ENCODE measurements at places on chromosomes 4 and X. TPM values are rescaled to one million over a fixed set of nuclear protein-coding genes. Genes with fewer than 3 reads are reported as not detected.
A peak's percentile ranks its signal among the peaks of the same experiment; 100 is the strongest.

IL1RAPL1 gene
- total RNA-seq = 4.1 TPM

QDPR gene
- total RNA-seq = 80.7 TPM

ZNF157 gene
- 0.12 TPM for total RNA-seq

GRCh38 chr4:148589182-148589581 is 147.0 kb upstream of the NR3C2 start:
- no peak overlapping the region for H3K27ac ChIP-seq
- H3K27me3 ChIP-seq = no peaks in the 10 kb centered on the region
- no peak overlapping the region for H3K4me3 ChIP-seq
- no peaks in the 10 kb centered on the region for H3K4me1 ChIP-seq

- DNase-seq = peak; percentile 55
- H3K4me3 ChIP-seq = peak within 1 kb of the TSS; percentile 43
- no peak within 1 kb of the TSS for H3K27ac ChIP-seq
- H3K27me3 ChIP-seq = peaks cover 50% of the 10 kb centered on the region
- no peaks in the 10 kb centered on the region for H3K4me1 ChIP-seq
- no peaks in the 10 kb centered on the region for H3K36me3 ChIP-seq
These were observed at the start of gene ADGRG2 for GRCh38 chrX:19121898-19122640. ADGRG2 (minus strand) TSS chrX:19122468; CDS start chrX:19068834, 53,634 bp downstream.

DNA sequence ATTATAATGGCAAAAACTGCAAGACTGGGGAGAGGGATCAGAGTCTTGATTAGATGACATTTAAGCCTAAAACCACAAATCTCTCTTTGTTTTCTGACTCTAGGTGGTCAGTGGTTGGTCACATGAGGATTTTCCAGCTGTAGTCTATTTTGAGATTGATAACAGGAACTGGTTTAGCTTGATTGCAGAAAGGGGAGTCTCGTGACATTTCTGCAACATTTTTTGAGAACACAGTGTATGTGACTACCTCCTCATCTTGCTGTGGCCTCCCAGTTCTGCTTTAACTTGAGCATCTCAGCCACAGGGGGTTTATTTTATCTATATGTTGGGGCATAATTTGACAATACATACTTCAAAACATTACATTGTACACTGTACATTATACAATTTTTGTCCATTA is 726.4 kb upstream of the MAGEB2 start:
- no peak overlapping the region for H3K27ac ChIP-seq
- H3K4me1 ChIP-seq = no peaks in the 10 kb centered on the region
- H3K27me3 ChIP-seq = no peaks in the 10 kb centered on the region
- H3K36me3 ChIP-seq = no peaks in the 10 kb centered on the region

GRCh38 chrX:150690126-150690525 is 3.1 kb upstream of the MTMR1 start:
- no peak for DNase-seq
- no peaks in the 10 kb centered on the region for H3K4me1 ChIP-seq
- H3K36me3 ChIP-seq = no peaks in the 10 kb centered on the region
- H3K27ac ChIP-seq = no peak overlapping the region

DNA sequence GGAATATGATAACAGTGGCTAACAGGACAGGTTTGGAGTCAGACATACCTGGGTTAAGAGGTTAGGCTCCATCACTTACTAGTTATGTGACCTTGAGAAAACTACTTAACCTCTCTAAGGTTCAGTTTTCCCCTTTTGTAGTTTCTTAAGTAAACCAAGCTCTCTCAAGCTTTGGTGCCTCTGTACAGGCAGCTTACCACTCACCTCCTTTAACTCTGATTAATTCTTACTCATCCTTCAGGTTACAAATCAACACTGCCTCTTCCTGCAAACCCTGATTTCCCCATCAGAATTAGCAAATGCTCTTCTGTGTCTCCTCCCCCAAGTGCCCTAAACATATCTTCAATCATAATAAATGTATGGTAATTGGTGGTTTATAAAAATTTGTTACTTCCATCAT is 3.5 kb upstream of the SERTM2 start:
- H3K27ac ChIP-seq = no peak overlapping the region
- peaks cover 22% of the 10 kb centered on the region for H3K4me1 ChIP-seq
- no peaks in the 10 kb centered on the region for H3K36me3 ChIP-seq
- no peak overlapping the region for H3K4me3 ChIP-seq
- no peak for DNase-seq

DNA sequence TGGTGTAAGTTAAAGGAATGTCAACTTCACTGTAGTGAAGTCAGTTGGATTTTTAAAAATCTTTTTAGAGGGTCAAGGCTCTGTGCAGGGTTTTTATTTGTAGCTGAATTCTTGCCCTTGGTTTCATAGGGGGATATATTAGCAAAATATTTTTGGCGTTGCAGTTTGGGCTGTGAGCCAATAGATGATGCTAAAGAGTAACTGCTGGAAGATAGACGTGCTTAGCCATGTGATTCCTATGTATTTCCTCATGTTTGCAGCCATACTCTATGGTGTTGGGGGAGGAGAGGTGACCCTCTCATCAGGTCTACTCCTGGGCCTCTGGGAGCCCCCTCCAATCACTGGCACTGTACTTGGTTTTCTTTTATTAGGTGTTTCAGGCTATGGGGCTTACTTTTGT is 246.7 kb upstream of the ARHGAP24 start:
- no peak overlapping the region for H3K27ac ChIP-seq
- no peaks in the 10 kb centered on the region for H3K4me1 ChIP-seq
- no peak overlapping the region for H3K4me3 ChIP-seq
- no peaks in the 10 kb centered on the region for H3K36me3 ChIP-seq

- no peaks in the 10 kb centered on the region for H3K4me1 ChIP-seq
- no peaks in the 10 kb centered on the region for H3K36me3 ChIP-seq
- H3K4me3 ChIP-seq = no peak overlapping the region
- H3K27me3 ChIP-seq = no peaks in the 10 kb centered on the region
These were observed 95.9 kb upstream of the TAPT1 start for GRCh38 chr4:16322183-16322582.

GRCh38 chrX:7045238-7045955 is 102.1 kb upstream of the STS start:
- H3K4me3 ChIP-seq = no peak overlapping the region
- H3K36me3 ChIP-seq = peaks cover 3% of the 10 kb centered on the region
- H3K27me3 ChIP-seq = no peaks in the 10 kb centered on the region
- H3K4me1 ChIP-seq = no peaks in the 10 kb centered on the region
- DNase-seq = no peak

- no peak overlapping the region for H3K4me3 ChIP-seq
- H3K27me3 ChIP-seq = no peaks in the 10 kb centered on the region
- no peak for DNase-seq
- peaks cover 20% of the 10 kb centered on the region for H3K4me1 ChIP-seq
- H3K27ac ChIP-seq = no peak overlapping the region
These were observed 216.8 kb upstream of the PACRGL start for GRCh38 chr4:20483416-20483815.

Measured in cardiac muscle cell (in vitro differentiated cells and primary cell).